ELR (cell line): ENCODE measurements at places on chromosomes 2 and 18.

- DNase-seq = peak; percentile 70
These were observed 34.7 kb downstream of the RBKS start for GRCh38 chr2:27855476-27855875.

DNA sequence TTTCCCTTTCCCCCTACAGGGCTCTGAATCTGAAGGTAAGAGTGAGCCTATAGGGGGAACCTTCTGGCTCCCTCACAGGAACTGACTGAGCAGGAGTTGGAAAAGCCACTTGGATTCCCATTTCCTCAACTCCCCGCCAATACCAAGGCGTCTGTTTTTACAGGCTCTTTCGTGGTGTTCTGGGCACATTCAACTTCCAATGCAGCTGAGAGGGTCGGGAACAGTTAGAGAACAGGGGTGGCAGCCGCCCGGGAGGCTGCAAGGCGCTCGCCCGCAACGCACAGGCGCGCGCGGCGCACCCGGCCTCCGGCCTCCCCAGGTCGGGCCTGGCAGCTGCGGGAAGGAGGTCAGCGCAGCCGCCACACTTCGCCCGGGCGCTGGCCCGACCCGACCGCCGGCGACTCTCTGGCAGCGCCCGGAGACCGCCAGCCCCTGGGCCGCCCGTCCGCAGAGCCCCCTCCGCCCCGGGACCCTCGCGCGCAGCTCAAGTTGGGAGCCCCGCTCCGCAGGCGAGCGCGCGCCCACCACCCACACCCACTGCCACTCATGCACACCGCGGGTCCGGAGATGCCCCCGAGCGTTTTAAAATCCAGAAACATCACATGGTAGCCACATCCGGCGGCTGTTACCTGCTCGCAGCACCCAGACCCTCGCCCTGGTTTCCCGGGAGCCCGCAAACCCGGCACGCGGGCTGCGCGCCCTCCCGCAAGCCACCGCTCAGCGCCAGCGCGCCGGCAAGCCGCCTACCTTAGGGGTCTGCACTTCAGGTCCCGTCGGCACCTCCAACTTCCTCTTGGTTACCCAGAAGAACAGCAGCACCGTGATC is 816 bp downstream of the GALNT14 start:
- DNase-seq = no peak

DNA sequence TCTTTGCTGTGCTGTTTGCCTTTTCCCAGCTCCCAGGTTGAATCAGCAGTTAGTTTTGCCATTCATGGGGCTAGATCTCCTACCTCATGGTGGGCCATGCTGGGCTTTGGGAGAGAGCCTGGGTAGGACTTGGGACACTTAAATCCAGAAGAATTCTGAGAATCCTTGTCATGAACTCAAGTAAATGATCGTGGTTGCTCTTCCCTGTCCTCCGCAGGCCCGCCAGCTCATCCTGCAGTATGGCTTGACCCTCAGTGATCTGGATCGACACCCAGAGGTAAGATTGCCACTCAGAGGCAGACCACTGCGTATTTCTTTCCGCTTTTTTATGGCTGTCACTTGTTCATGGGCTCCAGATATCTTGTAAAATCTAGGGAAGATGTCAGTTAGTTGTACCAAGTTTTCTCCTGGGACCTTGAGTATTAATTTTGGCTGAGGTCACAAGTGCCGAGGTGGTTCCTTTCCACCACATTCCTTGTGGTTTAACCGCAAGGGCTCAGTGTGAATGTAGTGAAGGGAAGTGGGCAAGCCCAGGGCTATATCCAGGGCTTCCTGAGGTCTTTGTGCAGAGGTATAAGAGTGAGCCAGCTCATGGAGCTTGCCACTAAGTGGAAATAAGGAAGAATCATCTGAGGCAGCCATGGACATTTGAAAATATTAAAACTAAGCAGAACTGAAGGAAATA is 37.7 kb downstream of the RPIA start:
- peak; percentile 84 for DNase-seq

DNA sequence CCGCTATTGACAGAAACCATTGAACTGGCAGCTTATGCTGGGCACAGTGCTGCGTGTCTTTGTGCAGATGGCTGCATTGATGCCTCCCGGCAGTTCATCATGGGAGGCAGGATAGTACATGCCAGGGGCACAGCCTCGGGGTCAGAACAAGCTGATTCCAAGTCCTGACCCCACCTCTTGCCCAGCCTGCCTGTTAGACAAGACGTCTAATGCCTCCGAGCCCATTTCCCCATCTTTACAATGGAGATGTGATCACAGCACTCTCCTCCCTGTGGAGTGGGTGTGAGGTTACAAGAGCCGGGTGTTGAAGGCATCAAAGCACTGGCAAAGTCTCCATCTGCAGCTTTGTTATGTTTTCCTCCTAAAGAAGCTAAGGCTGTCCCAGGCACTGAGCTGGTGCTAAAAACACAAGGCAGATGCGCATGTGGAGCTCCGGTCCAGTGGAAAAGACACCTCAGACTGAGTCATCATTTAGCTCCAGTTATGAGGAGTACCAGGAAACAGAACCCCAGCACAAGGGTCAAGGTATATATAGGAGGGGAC is 125.7 kb upstream of the EPAS1 start:
- peak; percentile 95 for DNase-seq

- no peak for DNase-seq
These were observed 75.3 kb downstream of the NFATC1 start for GRCh38 chr18:79471046-79471445.

DNA sequence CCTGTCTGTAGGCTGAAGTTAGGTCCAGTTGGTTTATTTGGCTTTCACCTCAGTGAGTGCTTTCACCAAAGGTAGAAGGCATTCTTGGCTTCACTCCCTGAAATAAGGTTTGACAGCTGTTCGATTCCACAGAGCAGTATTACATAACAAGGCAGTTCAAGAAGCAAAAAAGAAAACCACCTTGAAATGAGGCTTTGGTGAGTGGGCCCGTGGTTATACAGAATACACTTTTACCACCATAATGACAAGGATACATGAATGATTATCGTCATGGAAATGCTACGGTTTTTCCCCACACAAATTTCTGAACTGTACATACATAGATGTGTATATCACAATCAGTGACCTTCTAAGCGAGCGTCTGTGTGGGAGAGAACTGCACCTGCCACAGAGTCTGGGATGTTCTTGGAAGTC is 80.0 kb upstream of the CHRNA1 start:
- no peak for DNase-seq

GRCh38 chr18:10727477-10727876 is 201.7 kb downstream of the NAPG start:
- DNase-seq = no peak

- no peak for DNase-seq
These were observed 3.0 kb downstream of the KRTCAP3 start for GRCh38 chr2:27445155-27445554.

DNA sequence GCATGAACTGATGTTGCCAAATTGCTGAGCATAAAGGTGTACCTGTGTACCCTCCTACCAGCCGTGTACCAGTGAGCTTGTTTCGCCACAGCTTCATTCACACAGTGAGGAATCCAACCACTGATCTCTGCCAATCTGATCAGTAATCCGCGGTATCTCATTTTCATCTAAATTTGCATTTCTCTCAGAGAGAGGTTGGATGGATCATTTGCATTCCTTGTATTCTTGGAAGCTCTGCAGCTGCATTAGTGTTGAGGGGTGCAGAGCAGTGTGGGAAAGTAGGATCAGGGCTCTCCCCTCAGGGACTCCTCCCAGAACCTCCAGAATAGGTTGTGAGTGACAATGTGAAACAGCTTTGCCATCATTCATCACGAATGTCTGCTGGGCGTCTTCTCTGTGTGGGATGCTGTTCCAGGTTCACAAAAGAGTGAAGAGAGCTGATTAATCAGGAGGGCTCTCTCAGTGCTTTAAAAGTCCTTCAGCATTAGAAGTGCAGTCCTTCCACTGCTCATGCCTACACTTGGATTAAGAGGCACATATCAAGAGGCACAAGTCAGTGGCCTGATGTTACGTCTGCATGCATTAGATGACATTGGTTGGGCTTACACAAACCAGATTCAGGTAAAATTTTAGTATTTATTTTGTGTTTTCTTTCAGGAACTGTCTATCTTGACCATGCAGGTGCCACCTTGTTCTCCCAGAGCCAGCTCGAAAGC is 7.5 kb downstream of the MOCOS start:
- no peak for DNase-seq

GRCh38 chr2:16190446-16191270 is 250.3 kb downstream of the MYCN start:
- no peak for DNase-seq

DNA sequence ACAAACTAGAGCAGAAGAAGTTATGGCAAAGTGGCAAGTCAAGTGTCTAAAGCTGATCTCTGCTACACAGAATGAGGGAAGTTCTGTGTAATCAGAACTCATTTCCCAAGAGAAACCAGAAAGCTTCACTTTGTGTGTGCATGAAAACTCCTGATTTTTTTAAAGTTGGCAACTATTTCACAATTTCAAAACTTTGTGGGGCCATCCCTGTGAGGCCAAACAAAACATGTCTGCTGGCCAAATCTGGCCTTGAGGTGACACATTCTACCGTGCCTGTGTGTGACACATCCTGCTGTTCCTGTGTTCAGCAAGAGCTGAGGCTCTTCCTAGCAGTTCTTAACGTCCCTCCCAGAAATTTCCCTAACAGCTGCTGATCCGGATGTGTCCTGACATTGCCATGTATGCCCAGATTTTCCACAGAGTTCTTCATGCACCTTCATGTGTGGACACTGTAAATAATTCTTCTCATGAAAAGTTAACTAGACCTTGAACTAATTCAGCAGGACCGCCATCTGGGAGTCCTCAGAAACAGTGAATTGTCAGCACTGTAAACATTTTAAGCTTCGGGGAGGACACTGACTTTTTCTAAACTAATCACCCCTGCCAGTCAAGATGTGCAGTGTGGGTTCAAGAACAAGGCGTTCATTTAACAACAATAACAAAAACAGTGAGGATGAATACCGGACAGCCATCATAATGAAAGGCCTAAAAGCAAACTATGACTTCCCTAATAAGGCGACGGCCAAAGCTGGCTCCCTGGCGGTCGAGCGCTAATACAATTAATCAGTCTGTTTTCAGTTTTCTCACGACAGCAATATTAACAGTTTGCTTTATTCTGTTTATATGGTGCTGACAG is 99.0 kb downstream of the PLEKHM3 start:
- DNase-seq = peak; percentile 56

DNA sequence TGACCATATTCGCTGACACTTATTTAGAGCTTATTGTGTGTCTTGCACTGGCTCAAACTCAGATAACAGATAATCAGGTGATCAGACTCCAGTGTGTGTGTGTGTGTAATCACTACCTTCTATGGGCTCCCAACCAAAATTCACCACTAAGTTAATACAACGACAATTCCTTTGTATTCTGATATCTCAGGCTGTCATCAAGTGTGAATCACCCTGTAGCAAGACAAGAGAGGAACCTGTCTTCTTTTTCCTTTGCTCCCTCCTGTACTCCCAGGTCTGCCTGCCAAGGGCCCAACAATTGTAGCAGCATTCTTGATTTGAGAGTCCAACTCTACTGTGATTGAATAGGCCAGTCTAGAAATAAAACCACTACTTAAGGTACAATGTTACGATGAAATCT is 25.8 kb downstream of the ITGB6 start:
- DNase-seq = no peak

- no peak for DNase-seq
These were observed 81.6 kb downstream of the NDUFA10 start for GRCh38 chr2:239943571-239943970.

GRCh38 chr2:239229545-239230279 is 171.1 kb downstream of the HDAC4 start:
- no peak for DNase-seq

DNA sequence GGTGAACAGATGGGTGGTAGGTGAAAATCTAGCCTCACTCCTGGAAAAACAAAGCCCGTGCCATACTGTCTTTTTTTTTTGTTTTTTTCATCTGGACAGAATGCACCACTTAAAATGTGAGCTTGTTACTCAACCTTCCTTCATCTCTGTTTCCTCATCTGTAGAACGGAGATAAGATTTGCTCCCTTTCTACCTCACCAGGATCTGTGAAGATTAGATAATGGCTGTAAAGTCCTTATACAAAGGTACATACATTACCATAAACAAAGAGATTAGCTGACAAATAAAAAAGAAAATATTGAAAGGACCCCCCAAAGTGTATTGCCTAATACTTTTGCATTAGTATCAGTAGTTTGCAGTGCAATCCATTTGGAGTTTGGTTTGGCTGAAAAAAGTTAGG is 75.4 kb upstream of the ZEB2 start:
- DNase-seq = no peak

- no peak for DNase-seq
These were observed 205.4 kb downstream of the ZNF407 start for GRCh38 chr18:74803117-74803516.

- no peak for DNase-seq
These were observed 35.9 kb downstream of the SPRED2 start for GRCh38 chr2:65396348-65397026.

GRCh38 chr2:210198326-210198725 is 26.9 kb downstream of the ACADL start:
- DNase-seq = peak; percentile 51

GRCh38 chr2:6368281-6368680 is 497.4 kb downstream of the CMPK2 start:
- no peak for DNase-seq

- no peak for DNase-seq
These were observed 53.9 kb downstream of the ZNF516 start for GRCh38 chr18:76441002-76441667.

DNA sequence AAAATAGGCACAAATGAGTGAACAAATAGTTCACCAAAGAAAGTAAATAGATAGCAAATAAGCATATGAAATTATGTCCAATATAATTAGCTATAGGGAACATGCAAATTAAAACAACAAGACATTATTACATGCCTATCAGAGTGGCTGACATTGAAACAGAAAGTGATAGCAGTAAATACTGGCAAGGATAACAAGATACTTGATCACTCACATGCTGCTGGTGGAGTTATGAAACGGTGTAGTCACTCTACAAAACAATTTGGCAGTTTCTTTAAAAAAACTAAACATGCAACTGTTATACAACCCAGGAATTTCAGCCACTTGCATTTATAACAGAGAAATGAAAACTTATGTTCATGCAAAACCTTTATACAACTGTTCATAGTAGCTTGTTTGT is 439.2 kb upstream of the ACVR2A start:
- no peak for DNase-seq

- no peak for DNase-seq
These were observed 38.0 kb downstream of the EHBP1 start for GRCh38 chr2:62743506-62743905.

GRCh38 chr18:26618135-26618534 is 69.8 kb upstream of the KCTD1 start:
- no peak for DNase-seq

GRCh38 chr2:175640655-175641054 is 361.4 kb downstream of the LNPK start:
- no peak for DNase-seq

- peak; percentile 65 for DNase-seq
These were observed 49.5 kb downstream of the KCNE4 start for GRCh38 chr2:223101340-223102039.

GRCh38 chr2:223166983-223167650 is 115.1 kb downstream of the KCNE4 start:
- DNase-seq = no peak

- no peak for DNase-seq
These were observed 417.5 kb downstream of the DPP10 start for GRCh38 chr2:114859726-114860510.
